ENCODE measurements at places on chromosomes 7 and 10.
A peak's percentile ranks its signal among the peaks of the same experiment; 100 is the strongest.

DNA sequence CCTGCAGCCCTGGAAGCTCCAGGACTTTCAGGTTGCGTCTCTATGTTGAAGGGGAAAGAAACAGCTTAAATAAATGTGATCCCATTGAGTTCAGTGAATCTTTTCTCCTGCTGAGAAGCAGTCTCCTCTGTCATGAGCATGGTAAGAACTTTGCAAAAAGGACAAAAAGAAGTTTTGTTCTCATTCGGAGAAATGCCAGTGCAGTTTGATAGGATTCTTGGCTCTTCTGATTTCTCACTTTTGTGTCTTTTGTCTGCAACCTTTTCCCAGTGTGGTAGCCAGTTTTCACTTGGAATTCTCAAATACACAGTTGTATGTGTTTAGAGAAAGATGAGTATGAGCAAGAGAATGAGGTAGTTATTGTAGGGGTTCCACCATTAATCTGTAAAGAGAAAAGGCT lies 64.3 kb downstream of the AP3M1 start:
- DNase-seq: no peak

- no peak for DNase-seq
Observed at GRCh38 chr7:150835702-150836280, 16.5 kb upstream of the AOC1 start.

GRCh38 chr7:95871075-95871848 lies 98.9 kb downstream of the DYNC1I1 start:
- DNase-seq: no peak

- DNase-seq: no peak
Observed at GRCh38 chr7:11539853-11540252, 292.1 kb downstream of the THSD7A start.

DNA sequence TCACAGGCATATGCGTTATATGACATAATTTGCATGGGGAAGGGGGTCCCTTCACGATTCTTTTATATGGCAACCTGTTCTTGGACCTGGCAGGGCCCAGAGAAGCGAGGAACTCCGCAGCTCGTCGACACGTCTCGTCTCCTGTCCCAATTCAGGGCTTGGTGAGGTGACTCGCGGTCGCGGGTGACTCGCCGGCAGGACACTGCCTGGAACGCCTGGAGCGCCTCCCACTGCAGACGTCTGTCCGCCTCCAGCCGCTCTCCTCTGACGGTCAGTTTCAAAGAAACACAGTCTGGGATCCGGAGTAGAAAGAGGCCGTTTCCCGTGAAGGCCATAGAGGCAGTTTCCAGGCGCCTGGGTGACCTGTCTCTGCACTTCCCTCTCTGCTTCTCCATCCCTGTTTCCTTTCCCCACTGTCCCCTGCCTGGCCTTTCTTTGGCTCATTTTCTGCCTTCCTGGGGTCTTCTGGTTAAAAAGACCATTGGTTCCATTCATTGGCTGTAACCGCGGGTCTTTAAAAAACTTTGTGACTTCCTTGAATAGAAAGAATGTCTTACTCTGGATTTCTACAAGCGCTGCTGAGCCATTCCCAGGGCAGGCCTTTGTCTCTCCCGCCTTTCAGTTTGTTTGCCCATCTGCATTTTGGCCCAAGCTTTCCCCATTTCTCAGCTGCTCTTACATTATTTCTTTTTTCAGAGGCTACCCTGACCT lies 1.2 kb downstream of the UPP1 start:
- no peak for DNase-seq

- DNase-seq: no peak
Observed at GRCh38 chr10:129881641-129882040, 82.4 kb downstream of the EBF3 start.

- DNase-seq: no peak
Observed at GRCh38 chr7:4693152-4693551, 11.1 kb downstream of the FOXK1 start.

DNA sequence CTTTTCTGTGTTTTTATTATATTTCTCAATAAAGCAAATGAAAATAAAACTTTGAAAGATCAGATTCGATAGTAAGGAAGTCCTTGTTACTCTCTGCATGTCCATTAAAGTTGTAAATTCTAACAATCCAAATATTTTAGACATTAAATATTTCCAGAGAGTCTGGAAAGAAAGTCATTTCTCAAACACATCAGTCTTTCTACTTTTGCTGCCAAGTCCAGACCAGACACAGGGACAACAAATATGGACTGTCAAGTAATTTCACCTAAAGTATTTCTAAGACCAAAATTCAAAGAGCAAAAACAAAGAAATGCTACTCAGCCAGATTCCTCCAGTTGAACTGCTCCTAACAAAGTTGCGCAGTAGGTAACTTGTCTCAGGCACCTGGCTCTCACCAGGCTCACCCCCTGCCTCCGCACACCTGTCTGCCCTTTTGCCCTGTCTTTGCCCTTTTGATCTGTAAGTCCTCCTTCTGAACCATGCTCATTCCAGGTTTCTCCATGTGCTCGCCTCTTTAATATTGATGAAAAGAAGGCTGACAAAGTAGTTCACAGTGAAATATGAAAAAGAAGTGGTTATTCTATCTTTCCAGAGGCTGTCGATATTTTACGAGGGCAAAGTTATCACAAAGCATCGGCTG lies 300.5 kb downstream of the C7orf25 start:
- DNase-seq: no peak

GRCh38 chr10:50653142-50653541 lies 29.4 kb upstream of the SGMS1 start:
- no peak for DNase-seq

DNA sequence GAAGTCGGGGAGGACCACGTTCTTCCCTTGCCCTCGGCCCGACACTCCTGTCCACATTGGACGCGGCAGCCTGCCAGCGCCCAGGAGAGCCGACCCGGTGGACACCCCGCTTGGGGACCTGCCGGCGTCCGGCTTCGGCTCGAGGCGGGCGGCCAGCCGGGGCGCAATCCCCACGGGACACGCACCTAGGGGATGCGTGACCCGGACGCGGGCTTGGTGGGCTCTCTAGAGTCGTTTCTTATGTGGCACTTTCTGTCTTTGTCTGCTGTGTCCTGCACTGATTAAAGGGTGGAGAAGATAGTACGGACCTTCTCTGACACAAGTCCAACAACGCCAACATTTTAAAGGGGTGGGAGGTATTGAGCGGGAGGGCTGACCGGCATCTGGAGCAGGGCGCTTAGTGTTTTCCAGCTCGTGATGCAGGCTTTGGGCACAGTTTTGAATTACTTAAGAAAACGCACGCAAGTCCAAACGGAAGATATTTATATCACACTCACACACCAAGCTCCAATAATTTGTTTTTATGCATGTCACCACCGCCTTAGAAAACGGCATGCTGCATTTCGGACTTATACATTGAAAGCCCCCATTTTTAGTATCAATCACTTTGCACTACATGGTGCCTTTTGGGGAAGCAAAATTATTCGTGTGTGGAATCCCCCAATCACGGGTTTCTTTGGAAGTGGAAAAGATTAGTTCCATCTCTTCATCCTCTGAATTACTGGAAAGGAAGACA lies 3.9 kb upstream of the SPAG6 start:
- DNase-seq: no peak

GRCh38 chr10:79349072-79349491 lies 1.8 kb downstream of the PPIF start:
- DNase-seq: no peak

- no peak for DNase-seq
Observed at GRCh38 chr10:128575761-128576160, 449.5 kb upstream of the MKI67 start.

DNA sequence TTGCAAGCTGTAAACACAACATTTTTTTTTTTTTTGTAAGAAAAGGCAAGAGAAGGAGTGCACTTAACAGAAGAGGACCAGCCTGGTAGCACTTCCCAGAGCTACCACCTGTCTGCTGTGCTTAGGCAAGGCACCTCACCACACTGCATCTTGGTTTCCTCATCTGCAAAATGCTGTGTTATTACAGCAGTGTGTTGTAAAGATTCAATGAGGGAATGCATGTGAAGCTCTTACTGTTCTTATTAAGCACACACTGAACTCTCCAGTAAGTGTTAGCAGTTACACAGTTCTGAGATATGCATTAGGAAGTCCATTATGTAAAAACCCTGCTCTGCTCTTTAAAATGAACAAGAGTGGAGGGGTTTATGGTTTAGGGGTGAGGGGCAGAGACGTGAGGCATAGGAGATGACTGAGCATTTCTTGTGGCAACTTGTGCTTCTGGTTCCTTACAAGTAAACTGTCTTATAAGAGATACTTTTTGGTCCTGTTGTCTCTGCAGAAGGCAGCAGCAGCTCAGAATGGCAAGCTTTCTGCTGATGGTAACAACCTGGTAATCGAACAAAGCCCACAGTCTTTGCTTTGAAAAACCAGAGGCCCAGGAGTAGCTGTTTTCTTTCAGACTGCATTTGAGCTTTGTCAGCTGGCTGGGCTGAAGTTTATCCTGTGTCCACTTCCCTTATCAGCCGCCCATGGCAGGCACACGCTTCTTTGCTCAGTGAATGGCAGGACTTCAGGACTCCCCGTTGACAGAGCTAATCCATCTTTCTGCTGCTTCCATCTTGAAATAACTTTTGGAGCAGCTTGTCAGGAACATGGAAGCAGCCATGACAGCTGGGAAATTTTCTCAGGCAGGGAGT lies 98.8 kb upstream of the BMPER start:
- DNase-seq: peak; percentile 24

GRCh38 chr10:34537629-34538231 lies 277.4 kb downstream of the PARD3 start:
- DNase-seq: no peak

GRCh38 chr10:93762979-93763391 lies 5.2 kb downstream of the LGI1 start:
- no peak for DNase-seq

- no peak for DNase-seq
Observed at GRCh38 chr7:140051820-140052219, 10.9 kb downstream of the PARP12 start.

DNA sequence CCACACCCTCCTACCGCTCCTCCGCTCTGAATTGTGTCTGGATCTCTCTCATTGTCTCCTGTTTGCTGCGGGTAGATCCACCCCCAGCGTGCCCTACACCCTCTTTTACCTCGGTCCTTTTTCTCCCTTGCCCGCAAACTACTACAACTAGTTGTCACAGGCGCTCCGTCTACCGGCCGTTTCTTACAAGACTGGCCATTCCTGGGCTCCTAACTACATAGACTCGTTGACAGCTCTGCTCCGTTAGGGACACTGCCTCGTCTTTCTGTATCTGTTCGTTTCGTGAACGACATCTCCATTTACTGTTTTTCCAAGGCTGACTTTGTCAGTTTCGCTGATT lies 786 bp downstream of the TAF3 start:
- DNase-seq: no peak

GRCh38 chr10:19767876-19768275 lies 48.4 kb upstream of the PLXDC2 start:
- no peak for DNase-seq

- no peak for DNase-seq
Observed at GRCh38 chr7:135877805-135878204, 99.4 kb downstream of the MTPN start.

GRCh38 chr10:124509880-124510632 lies 48.4 kb downstream of the LHPP start:
- no peak for DNase-seq

DNA sequence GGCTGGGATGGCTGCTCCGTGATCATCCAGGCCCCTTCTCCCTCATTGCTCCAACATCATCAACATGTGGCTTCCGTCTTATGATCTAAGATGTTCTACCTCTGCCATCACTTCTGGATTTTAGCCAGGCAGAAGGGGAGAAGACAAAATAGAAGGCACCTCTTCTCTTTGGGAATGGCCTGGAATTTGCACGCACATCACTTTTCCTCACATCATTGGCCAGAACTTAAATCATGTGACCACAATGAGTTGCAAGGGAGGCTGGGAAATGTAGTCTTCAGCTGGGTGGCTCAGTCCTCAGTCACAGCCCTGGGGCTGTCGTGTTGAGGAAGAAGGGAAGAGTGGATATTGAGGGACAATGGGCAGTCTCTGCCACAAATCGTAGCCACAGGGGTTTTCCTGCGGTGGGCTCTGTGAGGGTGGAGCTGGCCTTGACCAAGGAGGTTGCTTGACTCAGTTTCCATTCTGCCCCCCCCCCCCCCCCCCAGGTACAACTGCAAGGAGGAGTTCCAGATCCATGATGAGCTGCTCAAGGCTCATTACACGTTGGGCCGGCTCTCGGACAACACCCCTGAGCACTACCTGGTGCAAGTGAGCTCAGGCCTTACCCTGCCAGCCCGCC lies 50.3 kb downstream of the PALD1 start:
- no peak for DNase-seq

GRCh38 chr10:24884316-24884715 lies 68.1 kb downstream of the PRTFDC1 start:
- DNase-seq: no peak

DNA sequence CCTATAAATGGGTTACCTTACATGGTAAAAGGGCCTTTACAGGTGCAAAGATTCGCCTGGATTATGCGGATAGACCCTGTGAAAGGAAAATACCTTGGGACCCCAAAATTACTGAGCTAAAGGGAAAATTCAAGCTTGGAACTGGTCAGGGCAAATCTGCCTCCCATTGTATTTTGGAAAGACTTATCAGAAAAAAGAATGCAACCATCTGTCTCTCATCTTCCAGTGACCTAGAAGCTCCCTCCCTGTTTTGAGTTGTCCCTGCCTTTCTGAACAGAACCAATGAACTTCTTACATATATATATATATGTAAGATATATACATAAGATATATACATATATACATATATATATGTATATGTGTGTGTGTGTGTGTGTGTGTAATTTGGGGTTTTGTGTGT lies 583.8 kb downstream of the CALN1 start:
- no peak for DNase-seq

DNA sequence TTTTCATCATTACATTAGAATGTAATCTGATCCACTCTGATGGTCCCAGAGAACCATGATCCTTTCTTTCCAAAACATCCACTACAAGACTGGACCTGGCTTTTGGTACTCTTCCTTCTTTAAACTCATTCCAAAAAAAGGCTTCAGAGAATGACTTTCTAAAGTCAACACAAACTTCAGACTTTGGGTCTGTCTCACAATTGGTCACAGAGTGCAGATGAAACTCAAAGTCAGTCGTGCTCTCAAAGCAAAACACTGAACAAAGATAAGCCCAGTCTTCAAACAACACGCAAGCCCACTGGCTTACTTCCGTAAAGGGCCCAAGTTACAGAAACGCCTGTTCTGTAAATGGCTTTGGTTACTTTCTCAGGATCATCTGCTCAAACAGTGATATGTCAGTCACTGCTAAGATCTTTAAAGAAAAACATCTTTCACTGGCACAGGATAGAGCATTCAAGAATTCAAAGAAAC lies 250.9 kb upstream of the MKLN1 start:
- DNase-seq: no peak

- DNase-seq: no peak
Observed at GRCh38 chr7:99843808-99844207, 16.0 kb downstream of the CYP3A43 start.

- DNase-seq: no peak
Observed at GRCh38 chr7:1752111-1752510, 82.0 kb downstream of the ELFN1 start.
